ENCODE measurements at places on chromosomes 11 and 22.

DNA sequence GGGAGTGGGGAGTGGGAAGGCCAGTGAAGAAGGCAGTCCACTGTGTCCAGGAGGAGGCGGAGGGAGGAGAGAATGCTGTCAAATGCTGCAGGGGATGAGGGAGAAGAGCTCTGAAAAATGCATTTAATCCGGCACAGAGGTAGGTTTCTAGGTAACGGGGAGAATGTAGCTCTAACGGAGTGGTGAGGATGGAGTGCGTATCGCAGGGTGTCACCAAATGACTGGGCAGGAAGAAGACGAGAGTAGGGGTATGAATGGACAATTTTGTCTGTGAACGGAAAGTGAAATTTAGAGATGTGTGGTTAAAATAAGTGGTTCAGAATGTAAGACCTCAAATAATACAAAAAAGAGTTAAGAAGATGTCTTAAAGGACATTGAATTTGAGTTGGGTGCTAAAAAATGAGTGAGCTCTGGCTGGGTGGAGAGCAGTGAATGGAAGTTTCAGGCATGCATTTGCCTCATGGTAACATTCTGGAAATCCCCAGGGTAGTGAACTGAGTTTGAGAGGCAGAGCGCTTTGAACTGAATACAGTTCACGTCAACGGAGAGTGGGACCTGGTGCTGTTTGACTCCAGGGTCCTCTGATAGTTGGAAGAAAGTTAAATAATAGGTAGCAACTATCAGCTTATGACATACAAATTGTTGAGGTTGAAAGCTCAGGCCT is 81.3 kb upstream of the CADM1 start:
- no peak for DNase-seq

GRCh38 chr11:124442442-124442841 is 3.1 kb downstream of the OR8B8 start:
- no peak for DNase-seq

GRCh38 chr11:131762346-131763110 is 392.1 kb downstream of the NTM start:
- DNase-seq: no peak

GRCh38 chr11:10892250-10892649 is 34.4 kb upstream of the ZBED5 start:
- peak; percentile 73 for DNase-seq

GRCh38 chr11:12446863-12447262 is 69.5 kb downstream of the PARVA start:
- no peak for DNase-seq

DNA sequence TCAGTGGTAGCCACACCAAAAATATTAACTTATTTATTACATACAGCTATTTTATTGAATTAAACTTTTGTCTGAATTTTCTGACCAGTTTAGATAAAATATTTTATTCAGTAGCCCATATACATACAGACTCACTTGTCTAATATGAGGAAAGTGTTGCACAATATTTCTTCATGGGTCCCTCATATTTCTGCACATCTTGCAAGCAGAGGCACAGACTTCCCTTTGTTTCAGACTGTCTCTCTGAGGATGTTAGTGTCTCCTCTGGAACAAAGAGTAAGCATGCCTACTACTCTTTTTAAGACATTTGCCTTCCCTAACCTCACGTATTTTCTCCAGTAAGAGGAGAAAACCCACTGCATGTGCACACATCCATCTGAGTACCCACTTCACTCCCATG is 81.2 kb downstream of the OR5AK2 start:
- DNase-seq: no peak
